ENCODE measurements at places on chromosomes 2 and 18.

- no peak for DNase-seq
Observed at GRCh38 chr2:200042944-200043343, 87.6 kb downstream of the MAIP1 start.

GRCh38 chr18:2997429-2997828, 15.5 kb downstream of the LPIN2 start:
- DNase-seq = no peak

GRCh38 chr2:220503431-220503830, 876.0 kb downstream of the SLC4A3 start:
- no peak for DNase-seq

DNA sequence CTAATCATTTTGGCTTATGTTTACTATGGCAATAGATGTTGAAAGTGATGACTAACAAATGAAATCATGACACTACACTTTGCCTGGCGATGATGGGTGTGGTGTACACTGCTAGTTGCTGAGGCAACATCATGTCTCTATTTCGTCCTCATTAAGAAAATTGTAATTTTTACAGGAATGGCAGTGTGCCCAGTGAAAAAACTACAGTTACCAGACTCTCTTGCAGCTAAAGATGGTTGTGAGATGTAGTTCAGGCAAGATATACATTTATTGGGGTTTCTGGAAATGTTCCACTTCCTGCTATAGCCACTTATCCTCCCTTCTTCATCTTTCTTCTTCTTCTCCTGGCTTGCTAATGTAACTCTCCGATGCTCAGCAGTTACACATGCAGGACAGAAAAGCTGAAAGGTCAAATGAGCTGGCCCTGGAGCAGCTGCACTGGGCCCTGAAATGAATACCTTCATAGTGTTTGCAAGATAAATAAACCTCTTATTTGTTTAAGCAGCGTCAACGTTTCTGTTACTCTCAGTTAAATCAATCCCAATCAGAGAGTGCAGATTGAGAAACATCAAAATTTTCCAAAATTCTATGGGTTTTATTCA, 46.0 kb downstream of the SOCS6 start:
- no peak for DNase-seq

DNA sequence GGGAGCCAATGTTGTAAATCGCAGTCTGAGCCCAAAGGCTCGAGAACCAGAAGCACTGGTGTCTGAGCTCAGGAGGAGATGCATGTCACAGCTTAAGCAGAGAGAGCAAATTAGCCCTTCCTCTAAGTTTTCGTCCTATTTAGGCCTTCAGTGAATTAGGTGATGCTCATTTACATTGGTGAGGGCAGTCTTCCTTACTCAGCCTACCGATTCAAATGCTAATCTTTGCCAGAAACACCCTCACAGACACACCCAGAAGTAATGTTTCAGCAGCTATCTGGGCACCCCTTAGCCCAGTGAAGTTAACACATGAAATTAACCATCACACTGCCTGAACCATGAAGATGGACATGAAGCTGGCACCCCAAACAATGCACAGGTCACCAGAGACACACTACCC, 385.1 kb downstream of the STK39 start:
- no peak for DNase-seq

GRCh38 chr2:164080486-164080885, 344.7 kb upstream of the FIGN start:
- DNase-seq = no peak

DNA sequence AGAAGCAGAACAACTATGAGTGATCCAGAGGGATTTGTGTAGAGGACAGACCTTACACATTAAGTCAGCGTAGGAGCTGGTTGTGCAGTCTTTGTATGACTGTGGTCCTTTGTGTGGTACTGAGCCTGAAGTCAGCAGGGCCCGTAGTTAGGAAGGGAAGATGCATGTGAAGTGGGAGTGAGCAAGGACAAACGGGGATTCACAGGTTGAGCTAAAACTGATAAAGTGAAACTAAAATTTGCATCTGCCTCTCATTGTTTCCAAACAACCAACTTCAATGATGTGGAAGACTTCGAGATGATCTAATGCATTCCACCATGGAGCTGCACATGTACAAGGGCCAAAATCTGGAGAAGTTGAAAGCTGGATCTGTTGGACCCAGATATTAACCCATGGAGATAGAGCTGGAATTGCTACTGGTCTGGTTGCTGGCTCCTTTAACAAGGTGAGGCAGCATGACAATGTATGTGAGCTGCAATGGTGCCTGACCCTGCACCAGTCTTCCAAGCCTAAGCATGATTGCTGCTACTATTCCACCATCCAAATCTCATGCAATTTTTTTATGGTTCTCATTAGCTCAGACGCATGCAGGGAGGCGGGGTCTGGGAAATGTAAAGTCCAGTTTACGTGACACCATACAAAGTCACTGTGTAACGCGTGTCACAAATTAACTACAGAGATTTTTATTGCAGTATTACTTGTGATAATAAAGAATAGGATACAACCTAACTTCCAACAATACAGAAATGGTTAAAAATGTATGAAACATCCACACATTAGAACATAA, 12.1 kb upstream of the CYBRD1 start:
- DNase-seq = no peak

DNA sequence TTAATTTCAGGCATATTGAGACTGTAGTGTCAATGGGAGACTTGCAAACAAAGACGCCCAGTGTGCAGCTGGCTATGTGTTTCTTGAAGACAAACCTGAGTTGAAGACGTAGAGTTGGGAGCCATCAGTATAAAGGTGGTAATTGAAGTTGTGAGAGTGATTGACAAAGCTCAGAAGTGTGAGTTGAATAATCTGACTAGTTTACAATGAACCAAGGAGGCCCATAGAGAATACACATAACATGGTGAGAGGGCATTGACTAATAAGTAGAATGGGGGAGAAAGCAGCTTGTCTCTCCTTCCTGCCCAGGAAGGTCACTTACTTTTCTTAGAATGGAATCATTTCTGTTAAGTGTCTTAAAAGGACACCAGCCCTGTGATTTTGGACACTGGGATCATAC, 14.1 kb downstream of the SP110 start:
- no peak for DNase-seq

DNA sequence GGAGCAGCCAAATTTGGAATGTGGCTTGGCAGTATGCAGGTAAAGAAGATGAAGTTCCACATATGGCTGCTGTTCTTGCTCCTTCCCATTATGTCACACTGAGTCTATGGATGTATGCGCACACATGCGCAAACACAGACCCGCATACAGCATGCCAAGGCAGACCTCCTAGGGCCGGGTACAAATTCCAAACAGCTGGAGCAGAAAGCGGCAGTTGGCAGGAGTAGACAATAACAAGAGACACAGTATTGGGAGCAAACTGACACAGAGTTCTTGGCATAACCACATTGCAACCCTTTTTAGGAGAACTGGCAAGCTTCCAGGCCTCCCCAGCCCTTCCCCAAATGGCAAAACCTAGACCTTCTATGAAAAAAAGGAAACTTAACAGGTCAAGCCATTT, 268.9 kb downstream of the SP3 start:
- no peak for DNase-seq

DNA sequence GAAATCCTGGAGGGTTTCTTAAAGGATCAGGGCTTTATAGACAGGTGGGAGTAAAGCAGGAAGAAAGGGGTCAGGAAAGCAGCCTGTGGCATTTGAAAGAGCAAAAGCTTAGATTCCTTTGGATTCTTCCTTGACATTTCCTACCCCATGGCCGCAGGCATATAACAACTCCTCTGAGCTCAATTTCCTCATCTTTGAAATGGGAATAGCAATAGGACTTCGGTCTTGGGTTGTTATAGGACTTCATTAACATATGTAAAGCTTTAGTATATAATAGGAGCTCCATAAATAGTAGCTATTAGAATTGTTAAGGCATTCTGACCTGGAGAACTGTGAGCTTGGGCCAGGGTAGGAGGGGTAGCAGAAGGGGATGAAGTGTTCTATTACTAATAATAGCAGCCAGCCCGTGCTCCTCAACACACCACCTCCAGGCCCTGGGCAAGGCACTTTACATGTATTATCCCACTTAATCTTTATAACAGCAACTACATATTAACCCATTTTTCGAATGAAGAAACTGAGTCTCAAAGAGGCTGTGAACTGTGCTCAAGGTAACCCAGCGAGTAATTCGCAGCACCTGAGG, 10.6 kb downstream of the ZFP36L2 start:
- DNase-seq = no peak

DNA sequence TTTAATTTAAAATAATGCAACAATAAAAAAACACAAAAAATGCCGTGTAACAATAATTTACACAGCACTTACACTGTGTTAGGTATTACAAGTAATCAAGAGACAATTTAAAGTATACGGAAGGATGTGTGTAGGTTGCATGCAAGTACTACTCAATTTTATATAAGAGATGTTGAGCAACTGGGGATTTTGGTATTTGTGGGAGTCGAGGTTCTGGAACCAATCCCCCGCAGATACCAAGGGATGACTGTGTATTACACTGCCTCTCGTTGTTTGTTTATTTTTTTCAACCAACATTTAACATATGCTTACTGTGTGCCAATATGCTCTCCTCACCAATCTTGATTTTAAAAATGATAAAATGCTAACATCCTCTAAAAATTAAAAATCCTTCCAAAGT, 24.8 kb downstream of the MAP3K2 start:
- DNase-seq = no peak

GRCh38 chr2:99974275-99974674, 168.1 kb downstream of the AFF3 start:
- no peak for DNase-seq

DNA sequence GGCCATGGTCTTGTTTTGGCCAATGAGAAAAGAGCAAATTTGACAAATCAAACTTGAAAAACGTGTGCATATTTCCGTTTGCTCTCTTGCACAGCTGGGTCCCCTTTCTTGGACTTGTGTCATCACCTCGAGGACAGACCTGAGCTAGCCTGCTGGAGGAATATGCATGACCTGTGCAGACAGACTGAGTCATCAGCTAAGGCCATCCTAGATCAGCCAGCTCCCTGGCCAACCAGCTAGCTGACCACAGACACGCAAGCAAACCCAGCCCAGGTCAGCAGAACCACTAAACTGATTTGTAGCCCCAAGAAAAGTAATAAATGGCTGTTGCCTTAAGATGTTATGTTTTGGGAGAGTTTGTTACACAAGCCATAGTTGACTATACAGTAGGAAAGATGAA, 61.3 kb upstream of the PAX3 start:
- DNase-seq = no peak

- DNase-seq = no peak
Observed at GRCh38 chr2:257842-258241, 6.0 kb downstream of the SH3YL1 start.

GRCh38 chr2:48482313-48482712, 47.6 kb upstream of the STON1 start:
- no peak for DNase-seq
